ENCODE measurements at places on chromosomes 6 and 20.

- DNase-seq: no peak
These were observed 90.6 kb upstream of the FRMD1 start for GRCh38 chr6:168169624-168170023.

GRCh38 chr20:57622579-57623381, 2.6 kb upstream of the ZBP1 start:
- peak; percentile 60 for DNase-seq

DNA sequence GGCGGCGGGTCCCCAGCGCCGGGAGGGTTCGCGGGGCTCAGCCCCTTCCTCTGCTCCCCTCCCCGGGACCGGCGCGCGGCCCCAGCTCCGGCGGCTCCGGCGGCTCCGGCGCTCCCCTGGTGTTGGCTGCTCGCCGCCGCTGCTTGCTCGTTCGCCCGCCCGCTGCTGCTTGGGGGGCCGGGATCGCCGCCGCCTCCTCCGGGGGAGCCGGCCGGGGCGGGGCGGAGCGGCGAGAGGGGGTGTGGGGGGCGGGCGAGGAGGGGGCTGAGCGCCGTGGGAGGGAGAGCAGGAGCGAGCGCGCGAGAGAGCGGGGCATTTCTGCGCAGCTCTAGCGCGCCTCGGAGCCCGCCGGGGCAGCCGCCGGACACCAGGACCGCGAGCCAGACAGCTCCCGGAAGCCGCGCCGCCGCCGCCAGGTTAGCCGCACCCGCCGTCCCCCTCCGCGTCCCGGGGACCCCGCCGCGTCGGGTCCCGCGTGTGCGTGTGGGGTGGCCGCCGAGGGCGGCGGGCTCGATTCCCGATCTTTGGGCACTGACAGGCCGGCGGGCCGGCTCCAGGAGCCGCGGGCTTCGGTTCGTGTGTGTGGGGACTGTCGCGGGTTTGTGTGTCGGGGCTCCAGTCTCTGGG, 62.0 kb upstream of the EPB41L1 start:
- no peak for DNase-seq

GRCh38 chr6:47137073-47137472, 94.9 kb upstream of the ADGRF1 start:
- no peak for DNase-seq

GRCh38 chr20:24340933-24341332, 128.5 kb upstream of the SYNDIG1 start:
- DNase-seq: no peak

DNA sequence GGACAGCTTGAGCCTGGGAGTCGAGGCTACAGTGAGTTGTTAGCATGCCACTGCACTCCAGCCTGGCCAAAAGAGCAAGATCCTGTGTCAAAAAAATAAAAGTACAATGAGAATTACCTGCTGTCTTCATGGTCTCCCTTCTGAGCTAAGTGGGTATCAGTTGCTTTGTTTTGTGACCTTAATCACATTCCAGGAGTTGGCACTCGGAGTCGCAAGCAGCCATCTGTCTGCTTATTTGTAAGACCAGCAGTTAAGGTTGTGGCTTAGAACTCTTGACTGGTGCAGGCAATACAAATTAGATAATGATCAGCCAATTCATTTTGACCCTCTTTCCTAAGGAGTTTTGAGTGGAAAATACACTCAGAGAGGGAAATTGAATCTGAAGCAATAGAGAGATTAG, 114.0 kb downstream of the MYO6 start:
- DNase-seq: no peak

GRCh38 chr6:87180105-87180728, 24.9 kb downstream of the ZNF292 start:
- no peak for DNase-seq

GRCh38 chr6:131914967-131915751, 36.0 kb downstream of the CCN2 start:
- DNase-seq: peak; percentile 21

- no peak for DNase-seq
These were observed 23.9 kb downstream of the RNF217 start for GRCh38 chr6:124986164-124986563.

- DNase-seq: no peak
These were observed 44.8 kb downstream of the PDE10A start for GRCh38 chr6:165618241-165618640.

GRCh38 chr6:12490904-12491571, 200.9 kb downstream of the EDN1 start:
- no peak for DNase-seq

DNA sequence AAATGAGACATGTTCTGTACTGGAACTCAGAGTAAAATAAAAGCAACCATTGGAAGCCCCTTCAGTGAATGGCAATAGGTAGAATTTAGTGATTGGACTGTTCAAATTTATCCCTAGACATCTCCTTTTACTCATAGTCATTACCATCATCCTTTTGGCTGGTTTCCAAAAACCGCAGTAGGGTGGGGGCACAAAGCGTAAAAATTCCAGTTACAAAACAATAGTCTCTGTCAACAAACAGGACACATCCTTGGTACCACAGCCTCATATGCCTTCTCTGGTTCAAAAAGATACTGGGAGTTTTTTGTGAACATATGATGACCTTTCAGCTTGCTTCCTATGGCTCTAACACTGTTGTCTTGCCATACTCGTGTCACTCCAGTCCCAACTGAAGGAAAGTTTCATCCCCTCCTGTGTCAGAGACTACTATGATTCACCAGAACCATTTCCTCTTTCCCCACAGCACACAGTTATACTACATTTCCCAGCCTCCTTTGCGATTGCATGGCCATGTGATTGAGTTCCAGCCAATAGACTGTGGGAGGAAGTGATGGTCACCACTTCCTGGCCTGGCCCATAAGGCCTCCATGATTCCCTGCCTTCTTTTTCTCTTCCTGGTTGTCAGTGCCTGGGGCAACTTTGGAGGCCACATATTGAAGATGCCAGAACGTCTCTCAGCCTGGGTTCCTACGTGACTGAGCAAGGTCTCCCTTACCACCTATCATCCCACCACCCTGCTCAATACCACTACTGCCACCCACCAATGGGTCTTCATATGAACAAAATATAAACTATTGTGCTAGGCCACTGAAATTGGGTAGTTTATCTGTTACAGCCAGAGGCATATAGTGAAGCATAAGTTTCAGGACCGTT, 162.4 kb downstream of the ID4 start:
- DNase-seq: no peak

DNA sequence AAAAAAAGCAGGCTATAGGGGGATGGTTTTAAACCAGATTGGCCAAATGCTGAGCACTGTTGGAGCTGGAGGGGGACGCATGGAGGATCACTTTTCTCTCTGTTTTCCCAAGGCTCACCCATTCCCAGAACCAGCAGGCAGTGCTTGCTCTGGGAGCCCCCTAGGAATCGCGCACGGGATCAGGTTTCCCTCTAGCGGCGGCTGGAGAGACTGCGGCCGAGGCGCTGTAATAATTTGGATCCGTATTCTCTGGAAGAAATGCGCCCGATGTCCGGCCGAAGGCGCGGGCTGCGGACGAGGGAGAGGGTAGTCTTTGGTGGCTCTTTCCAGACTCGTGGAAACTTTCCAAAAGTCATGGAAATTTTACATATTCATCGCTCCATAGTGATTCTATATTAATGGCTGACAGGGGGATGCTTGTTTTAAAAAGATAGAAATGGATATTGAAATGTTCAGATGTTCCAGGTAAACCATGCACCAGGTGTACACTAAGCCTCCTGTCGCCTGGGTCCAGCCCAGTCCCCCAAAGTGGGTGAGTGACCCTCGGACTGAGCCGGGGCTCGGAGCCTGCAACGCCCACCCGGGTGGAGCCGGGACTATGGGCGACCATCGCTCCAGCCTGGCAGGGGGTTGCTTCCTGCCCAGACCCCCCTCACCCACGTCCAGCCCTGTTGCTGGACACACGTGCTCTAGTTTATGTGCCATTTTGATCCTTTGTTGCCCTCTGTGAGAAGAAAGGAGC, 78.7 kb upstream of the PHACTR3 start:
- DNase-seq: no peak
